ENCODE measurements at places on chromosomes 4 and X. TPM values are rescaled to one million over a fixed set of nuclear protein-coding genes. Genes with fewer than 3 reads are reported as not detected.

Gene EXOC1L
- total RNA-seq: not detected

Gene IDUA
- 49.2 TPM for total RNA-seq

DNA sequence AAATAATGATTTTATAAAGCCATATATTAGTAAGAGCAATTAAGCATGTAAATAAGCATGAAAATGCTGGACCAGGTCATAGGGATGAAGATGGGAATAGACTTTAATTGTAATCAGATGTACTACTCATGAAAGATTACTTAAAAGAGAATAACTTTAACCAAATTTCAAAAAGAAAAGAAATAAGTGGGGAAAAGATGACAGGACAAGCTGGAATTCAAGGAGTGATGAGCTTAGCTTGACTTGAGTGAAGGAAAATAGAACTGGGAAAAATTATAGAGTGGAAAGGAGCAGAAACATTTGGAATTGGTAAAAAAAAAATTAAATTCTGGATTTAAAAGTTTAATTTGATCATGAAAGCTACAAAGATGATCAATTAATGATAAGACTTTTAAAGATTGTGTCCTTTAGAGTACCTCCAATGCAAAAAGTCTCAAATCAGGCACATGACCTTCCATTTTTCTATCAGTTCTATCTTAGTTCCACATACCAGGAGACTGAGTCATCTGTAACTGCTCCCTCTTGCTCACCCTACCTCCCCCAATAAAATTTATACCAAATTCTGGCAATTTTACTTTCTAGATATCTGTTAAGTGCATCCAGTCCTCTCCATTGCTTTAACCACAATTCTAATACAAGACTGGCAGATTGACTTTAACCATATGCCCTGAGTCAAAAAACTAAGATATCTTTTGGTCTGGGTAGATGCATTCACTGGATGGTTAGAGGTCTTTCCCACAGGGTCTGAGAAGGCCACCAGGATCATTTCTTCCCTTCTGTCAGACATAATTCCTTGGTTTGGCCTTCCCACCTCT, 56.4 kb upstream of the SLIT2 start:
- peaks cover 13% of the 10 kb centered on the region for H3K4me1 ChIP-seq
- DNase-seq: no peak
- H3K4me3 ChIP-seq: no peak overlapping the region
- no peak overlapping the region for H3K27ac ChIP-seq
- no peaks in the 10 kb centered on the region for H3K27me3 ChIP-seq
- H3K36me3 ChIP-seq: no peaks in the 10 kb centered on the region

DNA sequence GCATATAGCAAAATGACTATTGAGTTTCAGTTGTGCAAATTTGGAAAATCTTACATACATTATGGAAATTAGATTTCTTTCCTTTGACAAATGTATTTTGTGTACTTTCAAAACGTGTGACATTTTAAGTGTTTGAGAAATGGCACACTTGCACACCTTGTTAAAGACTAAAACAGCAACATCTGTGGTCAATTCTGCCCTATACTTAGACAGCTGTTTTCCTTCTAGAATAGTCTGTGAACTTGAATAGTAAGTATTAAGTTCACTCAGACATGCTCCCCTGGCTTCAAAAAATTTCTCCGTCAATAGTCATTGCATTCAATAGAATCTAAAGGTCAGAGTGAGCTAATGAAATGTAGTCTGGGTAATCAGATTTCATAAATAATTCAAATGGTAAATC, 21.7 kb upstream of the TBC1D9 start:
- H3K36me3 ChIP-seq: no peaks in the 10 kb centered on the region
- H3K27me3 ChIP-seq: no peaks in the 10 kb centered on the region
- no peaks in the 10 kb centered on the region for H3K4me1 ChIP-seq
- no peak for DNase-seq
- no peak overlapping the region for H3K27ac ChIP-seq

DNA sequence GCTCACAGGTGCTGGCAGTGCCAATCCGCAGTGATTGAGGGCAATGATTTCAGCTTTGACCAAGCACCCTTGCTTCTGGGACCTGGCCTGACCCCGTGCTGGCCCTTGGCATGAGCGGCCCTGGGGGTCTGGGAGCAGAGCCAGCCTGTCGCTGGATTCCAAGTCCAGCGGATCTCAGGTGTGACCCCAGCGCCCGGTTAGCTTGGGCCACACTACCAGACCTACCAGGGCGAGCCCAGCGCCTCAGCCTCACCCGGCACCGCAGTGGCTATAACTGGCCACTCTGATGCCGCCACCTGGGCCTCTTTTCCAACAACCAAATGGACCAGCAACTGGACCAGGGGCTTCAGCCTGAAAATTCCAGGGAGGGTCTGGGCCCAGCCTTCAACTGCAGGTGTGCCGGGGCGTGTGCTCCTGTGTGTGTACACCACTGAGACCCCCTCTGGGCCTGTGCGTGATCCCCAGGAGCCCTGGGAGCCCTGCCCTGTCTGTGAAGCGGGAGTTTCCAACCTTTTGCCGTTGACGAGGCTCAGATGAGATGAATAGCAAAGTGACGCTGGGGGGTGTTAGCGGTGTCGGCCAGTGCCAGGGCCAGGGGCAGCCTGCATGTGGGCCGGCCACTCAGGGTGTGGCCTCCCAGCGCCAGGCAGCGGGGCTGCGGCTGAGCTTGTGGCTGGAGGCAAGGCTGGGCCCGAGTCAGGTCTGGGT, 658 bp downstream of the SH3TC1 start:
- H3K27ac ChIP-seq: peak overlapping the region; percentile 86
- H3K36me3 ChIP-seq: no peaks in the 10 kb centered on the region
- no peaks in the 10 kb centered on the region for H3K27me3 ChIP-seq
- DNase-seq: peak; percentile 78

Data from upper lobe of right lung (tissue), 1 donor.